ENCODE measurements at places on chromosomes 7 and 10.

DNA sequence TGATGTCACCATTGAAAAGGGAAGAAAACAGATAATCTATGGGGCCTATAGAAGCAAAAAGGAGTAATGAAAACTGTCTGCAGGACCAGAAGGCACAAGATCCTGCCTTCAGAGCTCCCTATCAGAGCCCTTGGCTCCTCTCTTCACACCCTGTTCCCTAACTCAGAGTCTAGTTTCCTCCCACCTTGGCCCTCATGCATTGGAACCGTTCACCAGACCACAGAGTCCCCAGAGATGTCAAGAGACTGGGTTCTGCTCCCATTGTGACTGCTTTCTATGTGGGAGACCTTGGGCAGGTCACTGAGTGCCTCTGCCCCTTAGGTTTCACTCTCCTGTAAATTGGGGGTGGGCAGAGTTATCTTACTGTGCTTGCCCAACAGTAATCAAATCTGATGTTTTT is 80.1 kb upstream of the RPA3 start:
- DNase-seq, result no peak

DNA sequence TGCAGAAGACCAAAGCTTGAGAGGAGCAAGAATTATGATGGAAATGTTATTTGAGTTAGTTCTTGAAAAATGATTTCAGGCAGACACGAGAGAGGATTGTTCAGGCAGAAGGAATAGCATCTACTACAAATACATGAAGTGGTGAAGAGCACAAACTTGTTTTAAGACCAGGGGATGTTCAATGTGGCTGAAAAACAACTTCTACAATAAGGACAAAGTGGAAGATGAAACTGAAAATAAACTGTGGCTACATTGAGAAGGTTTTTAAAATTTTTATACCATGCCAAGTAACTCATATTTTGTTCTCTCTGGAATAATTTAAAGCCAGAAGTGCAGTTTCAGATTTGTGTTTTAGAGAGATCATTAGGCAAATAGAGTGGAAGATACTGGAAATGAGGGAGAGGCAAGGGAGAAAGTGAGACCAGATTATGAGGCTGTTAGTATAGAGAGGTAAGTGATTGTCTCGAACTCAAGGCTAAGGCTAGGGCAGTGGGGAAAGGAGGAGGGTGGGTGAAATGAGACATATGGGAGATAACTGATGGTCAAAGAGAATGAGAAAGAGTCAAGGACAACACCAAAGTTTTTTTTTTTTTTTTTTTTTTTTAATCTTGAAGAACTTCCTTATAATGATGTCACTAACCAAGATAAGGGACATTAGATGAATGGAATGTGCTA is 115.4 kb downstream of the MDFIC start:
- DNase-seq, result no peak

GRCh38 chr10:122657729-122658128 is 41.9 kb downstream of the C10orf120 start:
- DNase-seq, result no peak

DNA sequence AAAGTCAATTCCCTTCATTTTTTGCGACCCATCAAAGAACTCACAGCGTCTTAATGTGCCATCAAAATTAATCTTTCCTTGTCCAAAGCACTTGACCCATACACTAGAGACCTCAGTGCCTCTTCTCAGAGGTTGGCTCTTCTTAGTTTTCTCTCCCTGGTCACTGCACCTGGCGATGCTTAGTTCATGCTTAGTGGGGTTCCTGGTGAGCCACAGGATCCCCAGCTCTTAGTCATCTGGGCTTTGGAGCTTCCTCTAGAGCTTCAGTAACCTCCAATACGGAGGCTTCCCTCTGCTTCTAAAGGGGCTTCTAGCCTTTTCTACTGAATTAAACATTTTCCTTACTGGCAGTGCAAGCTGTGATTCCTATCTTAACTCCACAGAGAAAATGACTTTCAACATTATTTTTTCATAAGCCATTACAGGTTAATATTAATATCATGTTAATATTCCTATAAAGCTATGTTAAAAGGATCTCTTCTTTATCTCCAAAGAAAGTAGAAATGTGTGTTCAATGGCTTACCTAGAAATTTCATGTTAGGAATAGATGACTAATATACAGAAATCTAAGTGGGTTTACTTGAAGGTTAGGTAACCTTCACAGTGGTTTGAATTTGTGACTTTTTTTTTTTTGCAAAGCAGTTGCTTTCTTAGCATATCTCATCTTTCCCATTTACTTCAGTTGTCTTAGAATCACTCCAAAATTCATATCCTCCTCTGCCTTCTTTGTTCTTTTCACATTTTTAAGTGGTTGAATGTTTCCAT is 295.2 kb downstream of the CAMK1D start:
- DNase-seq, result no peak

DNA sequence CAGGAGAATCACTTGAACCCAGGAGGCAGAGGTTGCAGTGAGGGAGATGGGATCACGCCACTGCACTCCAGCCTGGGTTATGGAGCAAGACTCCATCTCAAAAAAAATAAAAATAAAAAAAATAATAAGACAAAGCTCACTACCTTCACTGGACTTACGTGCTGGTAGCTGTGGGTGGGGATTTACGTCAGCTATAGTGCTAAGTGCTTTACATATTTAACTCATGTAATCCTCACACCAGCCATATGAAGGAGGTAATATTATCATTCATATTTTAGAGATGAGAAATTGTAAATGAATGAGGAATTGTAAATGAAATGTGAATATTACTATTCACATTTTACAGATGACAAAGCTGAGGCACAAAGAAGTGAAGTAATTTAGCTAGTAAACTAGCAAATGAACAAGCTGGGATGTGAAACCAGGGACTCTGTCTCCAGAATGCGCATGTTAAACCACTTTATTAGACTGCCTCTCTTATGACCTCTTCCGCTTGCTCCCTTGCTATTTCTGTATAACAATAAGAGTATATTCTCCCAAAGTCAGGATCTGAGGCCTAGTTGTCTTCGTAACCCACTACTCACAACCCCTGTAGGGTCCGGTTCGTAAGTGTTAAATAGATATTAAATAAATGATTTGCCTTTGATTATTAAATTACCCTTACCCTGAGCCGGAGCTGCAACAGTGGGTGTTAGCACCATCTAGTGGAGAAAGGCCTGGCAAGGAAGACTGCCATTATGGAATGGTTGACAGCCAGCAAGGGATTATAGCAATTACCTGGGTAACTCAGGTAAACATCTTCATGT is 70.2 kb downstream of the HTR7 start:
- DNase-seq, result peak; percentile 32

DNA sequence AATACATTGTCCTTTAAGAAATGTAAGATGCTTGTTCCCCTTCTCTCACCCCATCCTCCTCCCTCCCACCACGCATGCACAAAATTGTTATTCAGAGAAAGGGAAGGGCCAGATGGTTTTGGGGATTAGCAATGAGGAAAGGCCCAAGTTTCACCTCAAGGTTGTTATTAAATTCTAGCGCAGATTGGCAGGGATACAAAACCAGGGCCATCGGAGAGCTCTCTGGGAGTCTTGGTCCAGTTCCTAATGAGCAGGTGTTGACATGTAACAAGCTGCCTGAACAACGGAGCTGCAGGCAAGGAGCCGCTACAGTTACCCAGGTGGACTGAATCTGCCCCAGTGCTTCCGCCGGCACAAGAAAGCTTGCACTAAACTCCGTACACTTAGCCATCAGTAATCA is 9.7 kb upstream of the ANK3 start:
- no peak for DNase-seq

GRCh38 chr7:21653623-21654022 is 110.8 kb downstream of the DNAH11 start:
- DNase-seq, result no peak
